ENCODE measurements at places on chromosomes 6 and 20. TPM values are rescaled to one million over a fixed set of nuclear protein-coding genes. Genes with fewer than 3 reads are reported as not detected.

Gene BPIFB2
- total RNA-seq = not detected

Gene NR2E1
- total RNA-seq = not detected

Gene MCHR2
- total RNA-seq = not detected

Gene ARFGAP1
- 52.6 TPM for total RNA-seq

- no peak for DNase-seq
These were observed 15.3 kb downstream of the FARS2 start for GRCh38 chr6:5276581-5276980.

All from pulmonary artery endothelial cell (primary cell).